ENCODE measurements at places on chromosomes 12 and 14.

- DNase-seq = no peak
Measured at GRCh38 chr14:101071493-101071906, 168.0 kb upstream of the RTL1 start.

- no peak for DNase-seq
Measured at GRCh38 chr14:67567654-67568053, 32.4 kb downstream of the PIGH start.

DNA sequence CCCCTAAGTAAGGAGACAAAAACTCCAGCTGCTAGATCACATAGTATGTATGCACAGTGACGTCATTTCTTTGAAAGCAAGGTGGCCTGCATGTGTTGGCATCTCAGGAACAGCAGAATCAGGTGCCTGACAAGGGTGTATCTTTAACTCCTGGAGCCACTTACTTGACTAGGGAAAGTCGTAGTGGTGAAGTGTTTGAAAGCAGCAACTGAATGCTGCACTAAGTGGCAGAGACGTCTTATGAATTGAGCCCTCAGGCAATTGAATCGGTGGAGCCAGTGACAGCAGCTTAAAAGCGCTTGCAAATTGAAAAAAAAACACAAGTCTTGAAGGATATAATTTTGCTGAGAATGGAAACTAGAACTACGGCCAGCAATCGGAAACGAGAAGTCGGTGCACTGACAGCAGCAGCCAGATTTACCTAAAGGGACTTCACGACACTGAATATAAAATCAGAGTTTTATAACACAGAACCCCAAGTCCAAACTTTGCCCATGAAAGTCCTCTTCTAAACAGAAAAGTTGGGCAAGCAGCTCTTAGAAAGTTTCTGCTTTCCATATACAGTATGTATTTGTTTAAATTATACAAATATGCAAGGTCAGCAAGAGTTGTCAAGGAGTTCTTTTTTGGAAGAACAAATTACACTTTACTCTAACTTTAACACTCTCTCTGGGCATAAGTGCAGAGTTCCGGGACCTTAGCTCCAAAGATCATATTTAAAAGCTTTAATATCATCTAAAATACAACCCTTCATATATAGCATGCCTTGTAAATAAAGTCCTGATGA is 1.1 kb downstream of the IGF1 start:
- no peak for DNase-seq

- DNase-seq = no peak
Measured at GRCh38 chr14:105854600-105855245, 328.3 kb downstream of the TMEM121 start.

DNA sequence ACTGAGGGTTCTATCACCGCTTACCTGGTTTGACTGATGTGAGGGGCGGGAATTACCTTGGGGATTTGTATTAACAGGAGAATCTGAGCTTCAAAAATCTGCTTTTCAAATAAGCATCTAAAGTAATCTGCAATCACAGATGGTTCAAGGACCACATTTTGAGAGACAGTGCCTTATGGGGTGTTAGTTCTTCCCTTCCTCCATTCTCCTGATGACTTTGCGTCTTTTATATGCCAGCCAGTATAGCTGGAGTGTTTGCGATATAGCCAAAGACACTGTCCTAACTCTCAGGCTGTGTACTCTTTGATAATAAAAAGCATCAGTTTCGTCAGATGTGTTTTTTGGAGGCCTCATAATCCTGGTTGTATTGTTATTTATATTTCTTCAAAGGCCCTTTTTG is 39.5 kb downstream of the PPHLN1 start:
- no peak for DNase-seq

DNA sequence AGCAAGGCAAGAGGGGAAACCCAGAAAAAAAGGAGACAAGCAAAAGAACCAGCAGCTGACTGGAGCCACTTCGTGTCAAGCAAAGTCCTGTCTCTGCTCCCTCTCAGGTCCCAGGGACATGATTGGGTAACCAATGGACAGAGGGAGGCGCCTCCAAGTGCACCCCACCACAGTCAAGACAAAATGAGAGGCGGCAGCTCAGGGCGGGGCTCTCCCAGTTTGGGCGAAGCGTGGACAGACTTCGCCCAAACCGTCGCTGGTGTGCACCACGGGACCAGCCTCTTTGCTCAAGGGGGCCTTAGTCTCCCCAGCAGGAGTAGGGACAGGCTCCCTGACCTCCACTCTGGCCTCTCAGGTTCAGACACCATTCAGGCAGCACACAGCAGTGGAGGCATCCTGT is 1.5 kb upstream of the BEGAIN start:
- no peak for DNase-seq

- DNase-seq = no peak
Measured at GRCh38 chr14:100546051-100546443, 41.2 kb downstream of the BEGAIN start.

DNA sequence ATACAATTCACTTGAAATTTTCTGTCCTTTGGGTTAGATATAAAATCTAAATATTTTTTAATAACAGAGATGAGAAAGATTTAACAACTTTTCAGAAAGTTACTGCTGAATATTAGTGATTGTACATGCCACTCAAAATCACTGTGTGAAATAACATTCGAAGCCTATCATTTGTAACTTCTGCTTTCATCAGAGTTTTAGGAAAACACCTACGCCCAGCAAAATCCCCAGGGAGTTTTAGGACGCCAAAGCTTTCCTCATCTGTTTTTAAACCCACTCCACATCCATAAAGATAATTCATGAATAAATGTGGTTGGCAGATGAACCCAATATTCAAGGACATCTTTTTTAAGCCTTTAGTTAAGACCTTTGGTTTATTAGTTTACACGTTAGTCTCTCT is 23.9 kb downstream of the TC2N start:
- DNase-seq = no peak

- DNase-seq = no peak
Measured at GRCh38 chr14:33464254-33464962, 486.5 kb downstream of the EGLN3 start.

DNA sequence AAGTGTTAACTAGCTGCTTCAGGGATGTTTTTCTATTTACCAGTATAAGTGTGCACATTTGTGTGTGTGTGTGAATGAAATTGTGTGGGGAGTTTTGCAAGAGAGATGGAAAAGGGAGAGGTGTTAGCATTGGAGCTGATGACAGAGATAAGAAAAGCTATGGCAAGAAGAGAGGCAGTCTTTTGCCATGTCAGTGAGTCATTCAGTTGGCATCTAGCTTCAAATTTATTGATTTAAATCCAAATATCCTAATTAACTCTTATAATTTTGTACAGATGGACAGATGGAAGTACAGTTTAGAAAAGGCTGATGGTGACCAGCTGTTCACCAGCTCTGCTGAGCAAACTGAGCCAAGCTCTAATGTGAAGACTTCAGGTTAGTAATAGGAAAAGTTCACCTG is 3.3 kb upstream of the BHLHE41 start:
- no peak for DNase-seq

- no peak for DNase-seq
Measured at GRCh38 chr12:79156846-79157463, 292.4 kb downstream of the SYT1 start.

GRCh38 chr12:108838194-108839017 is 19.0 kb downstream of the SSH1 start:
- DNase-seq = peak; percentile 79

GRCh38 chr14:56805201-56805991 is 4.9 kb downstream of the OTX2 start:
- DNase-seq = no peak

DNA sequence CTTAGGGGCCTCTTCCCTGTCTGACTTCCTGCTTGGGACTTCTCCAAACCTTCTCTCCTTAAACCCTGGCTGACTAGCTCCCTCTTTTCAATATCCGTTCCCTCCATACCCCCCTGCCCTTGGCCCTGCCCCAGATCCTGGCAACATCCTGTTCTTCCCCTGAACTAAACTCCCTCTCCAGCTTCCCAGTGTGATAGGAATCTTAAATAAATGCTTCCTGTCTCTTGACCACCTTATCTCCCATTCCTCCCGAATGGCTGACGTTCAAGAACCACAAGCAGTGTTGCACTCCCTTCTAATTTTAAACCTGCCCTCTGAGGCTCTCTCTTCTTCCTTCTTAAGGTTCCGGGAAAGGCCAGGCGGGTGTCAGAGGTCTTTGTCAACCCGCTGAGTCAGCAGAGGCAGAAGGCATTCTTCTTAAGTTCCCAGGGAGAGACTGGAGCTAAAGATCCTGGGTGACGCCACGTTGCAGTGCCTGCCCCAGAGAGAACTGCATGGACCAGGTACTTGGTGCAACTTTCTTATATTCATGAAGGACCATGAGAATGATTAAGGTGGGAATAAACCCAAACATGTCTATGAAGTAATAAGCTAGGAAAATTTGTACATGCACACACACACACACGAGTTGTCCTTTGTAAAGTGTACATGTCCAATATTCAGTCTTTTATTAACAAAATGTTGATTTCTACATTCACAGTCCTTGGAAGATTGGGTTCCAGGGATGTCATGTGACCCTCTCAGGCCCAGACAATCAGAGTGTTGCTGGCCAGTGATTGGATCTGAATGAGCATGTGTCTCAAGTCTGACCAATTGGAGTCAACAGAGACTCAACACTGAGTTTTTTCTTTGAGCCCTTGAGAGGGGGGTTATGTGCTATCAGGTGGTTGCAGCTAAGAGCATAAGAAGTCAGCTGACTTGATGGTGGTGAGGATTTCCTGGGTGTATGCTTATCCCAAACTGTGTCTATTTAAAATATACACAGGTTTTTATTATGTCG is 420.2 kb upstream of the TBX3 start:
- no peak for DNase-seq

DNA sequence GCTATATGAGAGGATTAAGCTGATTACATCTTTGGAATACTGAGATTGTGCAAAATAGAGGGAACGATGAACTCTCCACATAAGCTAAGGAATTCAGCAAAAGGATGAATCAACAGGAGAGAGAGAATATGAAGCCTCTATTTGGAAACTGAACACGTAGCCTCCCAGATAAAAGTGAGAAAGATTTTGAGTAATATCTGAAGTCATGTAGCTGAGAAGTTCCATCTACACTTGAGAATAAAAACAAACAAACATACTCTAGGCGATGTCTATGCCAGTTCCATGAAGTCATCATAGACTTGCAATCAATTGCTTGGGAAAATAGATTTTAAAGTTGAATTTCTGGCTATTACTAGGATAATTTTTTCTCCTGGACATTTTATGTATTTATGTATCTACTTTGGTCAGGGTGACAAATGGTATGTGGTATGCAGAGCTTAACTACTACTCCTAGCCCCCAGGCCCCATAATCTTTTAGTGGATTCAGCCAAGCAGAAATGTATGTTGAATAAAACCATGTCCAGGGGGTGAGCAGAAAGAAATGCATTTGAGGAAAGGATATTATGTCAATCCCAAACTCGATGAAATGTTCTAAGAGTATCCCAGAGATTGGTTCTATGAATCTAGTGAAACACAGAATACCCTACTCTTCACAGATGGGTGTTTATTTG is 627.4 kb downstream of the DIO2 start:
- no peak for DNase-seq

- DNase-seq = no peak
Measured at GRCh38 chr14:33617154-33617553, 333.7 kb downstream of the EGLN3 start.

- no peak for DNase-seq
Measured at GRCh38 chr12:116590561-116590960, 31.4 kb downstream of the MAP1LC3B2 start.

DNA sequence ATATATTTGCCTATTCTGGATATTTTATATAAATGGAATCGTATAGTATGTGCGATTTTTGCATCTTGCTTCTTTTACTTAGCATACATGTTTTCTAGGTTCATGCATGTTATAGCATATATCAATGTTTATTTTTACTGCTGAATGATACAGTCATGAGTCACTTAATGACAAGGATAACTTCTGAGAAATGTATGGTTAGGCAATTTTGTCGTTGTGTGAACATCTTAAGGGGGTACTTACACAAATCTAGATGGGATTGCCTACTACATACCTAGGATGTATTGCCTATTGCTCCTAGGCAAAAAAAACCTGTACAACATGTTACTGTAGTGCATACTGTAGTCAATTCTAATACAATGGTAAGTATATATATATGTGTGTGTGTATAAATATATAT is 8.8 kb downstream of the USP15 start:
- no peak for DNase-seq

DNA sequence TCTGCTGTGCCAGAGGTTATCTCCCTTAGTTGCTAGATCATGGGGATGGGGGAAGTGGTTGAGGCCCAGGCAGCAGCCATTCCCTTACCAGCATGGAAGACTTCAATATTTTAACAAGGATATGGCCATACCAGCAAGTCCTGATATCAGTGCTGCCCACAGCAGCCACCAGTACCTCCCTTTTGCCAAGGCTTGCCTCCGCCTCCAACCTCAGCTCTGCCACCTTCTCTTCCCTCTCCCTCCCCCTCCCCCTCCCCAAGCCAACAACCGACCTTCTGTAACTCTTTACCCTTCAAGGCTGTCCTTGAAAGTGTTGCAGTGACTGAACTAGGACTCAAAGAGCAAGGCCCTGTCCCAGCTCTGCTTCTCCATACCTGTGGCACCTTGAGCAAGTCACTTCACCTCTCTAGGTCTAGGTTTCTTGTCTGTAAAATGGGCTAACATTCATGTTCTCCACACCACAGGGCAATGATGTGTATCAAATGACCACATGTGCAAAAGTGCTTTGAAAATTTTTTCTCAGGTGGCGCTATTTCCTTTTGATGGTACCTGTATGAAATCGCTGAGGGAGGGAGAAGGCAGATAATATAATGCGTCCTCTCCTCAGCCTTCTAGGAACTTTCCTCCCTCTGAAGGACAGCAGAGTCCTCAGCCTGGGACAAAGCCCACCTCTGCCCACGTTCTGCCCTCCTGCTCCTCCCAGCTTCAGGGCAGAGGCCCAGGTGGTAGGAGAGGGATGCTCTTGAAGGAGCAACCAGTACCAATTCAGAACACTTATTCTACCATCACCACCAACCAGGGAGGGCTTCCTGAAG is 14.7 kb downstream of the PLEKHG6 start:
- DNase-seq = no peak

DNA sequence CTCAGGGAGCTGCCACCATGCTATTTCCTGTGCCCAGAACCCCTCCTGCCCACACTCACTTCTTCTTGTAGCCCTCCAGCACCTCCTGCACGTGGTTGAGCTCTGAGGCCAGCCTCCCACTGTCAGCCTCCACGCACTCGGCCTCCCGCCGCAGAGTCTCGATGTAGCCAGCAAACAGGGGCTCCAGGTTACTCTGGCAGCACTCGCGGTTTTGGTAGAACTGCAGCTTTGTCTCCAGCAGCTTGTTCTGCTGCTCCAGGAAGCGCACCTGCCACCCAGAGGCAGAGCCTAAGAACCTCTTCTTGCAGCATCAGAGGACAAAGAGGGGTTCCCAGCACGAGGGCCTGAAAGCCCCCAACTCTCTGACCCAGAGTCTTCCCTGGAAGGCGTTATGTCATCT is 2.1 kb downstream of the KRT83 start:
- DNase-seq = no peak

- peak; percentile 19 for DNase-seq
Measured at GRCh38 chr12:26939953-26940352, 1.7 kb downstream of the FGFR1OP2 start.

DNA sequence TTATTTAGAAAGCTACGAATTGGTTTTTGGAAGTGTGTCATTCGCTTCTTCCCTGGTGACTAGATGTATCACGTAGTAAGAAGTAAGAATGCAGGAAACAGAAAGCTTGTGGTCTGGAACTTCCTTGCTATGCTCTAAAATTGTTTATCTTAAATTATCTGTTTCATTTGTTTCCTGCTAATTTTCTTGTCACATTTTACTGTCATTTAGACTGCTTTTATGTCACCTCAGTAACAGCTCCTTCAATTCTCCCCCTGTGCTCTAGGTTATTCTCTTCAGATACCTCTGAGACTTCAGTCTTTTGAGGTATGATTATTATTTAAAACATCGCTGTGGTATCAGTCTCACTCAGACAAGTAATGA is 699 bp upstream of the CD69 start:
- DNase-seq = peak; percentile 88

Data from CD4-positive, alpha-beta T cell treated with Interleukin-17A for 1 hour (primary cell).